COR-L47 (cell line): ENCODE measurements at places on chromosomes 6 and 20.

DNA sequence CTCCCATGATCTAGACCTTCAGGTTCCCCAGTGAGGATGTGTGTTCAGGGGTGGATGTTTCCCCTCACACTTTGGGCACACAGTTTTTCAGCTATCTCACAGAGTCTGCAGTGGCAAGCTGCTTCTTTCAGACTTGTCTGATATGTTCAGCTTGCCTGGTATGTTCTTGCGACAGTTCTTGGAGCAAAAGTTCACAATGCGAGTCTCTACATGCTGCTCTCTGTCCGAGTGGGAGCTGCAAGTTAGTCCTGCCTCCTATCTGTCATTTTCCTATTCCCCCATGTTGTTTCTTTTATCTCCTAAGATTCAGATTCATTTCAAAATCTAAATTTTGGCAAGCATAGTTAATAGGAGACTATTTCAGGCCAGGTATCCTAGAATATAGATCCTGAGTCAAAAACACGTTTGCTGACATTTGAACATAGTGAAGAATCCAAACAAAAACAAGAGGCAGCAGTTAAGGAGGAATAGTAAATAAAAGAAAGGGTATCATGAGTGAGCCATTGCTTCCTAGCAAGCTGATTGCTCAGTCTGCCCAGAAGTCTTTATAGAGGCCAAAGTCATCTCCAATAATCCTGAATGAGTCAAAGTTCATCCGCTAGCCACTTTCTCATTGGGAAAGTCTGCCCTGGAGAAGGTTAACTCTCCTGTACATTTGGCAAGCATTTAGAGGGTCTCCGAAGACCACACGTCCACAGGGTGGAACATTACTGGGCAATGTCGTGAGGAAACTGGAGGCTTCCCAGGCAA, 140.2 kb upstream of the MOCS1 start:
- DNase-seq = no peak

- DNase-seq = no peak
Observed at GRCh38 chr6:112899541-112899940, 552.4 kb downstream of the RFPL4B start.

DNA sequence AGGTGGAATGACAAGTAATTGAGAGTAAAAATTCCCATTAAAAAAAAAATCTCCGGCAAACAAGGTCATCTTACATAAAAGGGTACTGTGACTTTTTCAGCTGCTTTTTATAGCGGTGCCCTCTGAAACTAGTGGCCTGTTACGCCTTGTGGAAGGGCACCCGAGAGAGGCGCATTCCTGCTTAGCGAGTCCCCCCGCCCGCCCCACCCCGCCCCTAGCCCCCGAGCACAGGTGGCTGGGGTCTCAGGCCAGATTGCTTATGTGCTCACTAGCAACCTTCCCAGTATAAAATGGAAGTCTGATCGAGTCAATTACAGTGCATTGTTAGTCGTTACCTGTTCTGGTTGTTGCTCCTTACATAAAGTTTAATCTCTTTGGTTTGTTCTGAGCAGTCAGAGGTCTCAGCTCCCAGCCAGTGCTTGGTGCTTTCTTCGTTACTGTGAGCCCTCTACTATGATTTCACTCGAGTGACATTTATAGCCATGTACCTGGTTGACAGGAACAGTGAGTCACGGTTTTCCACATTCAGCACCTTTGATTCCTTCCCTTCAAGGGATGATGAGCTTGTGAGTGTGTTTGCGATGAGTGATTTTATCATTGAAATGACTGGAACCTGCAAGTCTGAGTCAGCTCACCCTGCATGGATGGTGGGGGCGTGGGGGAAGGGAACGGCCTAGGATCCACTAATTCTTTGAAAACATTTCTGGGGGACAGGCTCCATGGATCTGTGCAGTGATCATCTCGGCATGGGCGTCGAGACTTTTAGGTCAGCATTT, 47.6 kb downstream of the ZDHHC14 start:
- DNase-seq = no peak

GRCh38 chr6:135129136-135129856, 51.8 kb upstream of the MYB start:
- DNase-seq = no peak

DNA sequence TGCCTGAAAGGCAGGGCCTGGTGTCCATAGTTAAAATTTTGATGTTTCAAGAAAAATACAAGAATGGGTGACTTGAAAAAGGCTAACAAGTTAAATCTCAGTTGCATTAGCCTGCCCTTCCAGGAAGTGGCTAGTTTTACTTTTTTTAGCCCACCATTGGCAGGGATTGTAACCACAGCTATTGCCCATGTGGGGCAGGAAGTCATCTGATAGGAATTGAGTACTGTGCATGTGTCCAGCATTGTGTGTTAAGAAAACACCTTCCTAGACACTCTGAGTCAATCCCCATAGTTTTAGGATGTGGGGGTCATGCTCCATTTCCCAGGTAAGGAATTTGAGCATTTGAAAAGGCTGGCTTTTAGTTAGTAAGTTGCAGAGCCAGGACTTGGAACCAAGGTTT, 26.9 kb downstream of the LYRM2 start:
- no peak for DNase-seq

DNA sequence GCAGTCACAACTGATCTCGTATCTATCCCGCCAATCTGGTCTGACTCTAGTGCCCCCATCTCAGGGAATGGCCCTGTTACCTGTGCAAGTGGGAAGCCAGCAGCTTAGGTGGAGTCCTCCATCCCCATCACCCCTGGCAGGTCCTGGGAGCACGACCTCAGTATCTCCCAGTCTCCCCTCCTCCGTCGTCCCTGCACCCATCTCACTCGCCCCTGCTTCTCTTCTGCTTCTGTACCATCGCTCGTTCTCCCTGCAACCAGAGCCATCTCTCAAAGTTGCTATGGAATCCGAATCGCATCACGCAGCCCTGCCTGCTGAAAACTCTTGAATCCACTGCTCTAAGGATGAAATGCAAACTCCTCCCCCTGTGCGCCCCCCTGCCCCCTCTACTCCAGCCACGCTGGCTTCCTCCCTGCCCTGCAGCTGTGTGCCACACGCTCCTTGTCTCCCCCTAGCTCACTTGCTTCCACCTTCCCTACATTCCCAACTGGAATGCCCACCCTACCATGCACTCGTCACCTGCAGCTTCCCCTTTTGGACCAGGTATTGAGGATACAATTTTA, 64.0 kb upstream of the PTGIS start:
- no peak for DNase-seq

DNA sequence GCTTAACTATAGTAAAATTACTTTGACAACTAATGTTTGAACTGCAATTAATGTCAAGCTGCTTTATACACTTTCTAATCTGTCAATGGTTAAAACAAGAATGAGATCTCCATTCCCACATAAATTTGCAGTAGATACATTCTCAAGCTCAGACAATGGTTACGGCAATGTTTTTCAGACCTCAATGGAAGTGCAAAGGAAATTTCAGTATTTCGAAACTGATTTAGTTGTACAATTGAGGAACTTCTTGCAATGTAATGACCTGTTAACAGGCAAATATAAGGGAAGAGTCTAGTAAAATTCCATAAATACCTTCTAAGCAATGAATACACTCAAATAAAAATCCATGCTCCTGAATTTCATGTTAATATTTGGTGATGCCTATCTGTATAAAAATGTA, 94.7 kb downstream of the ADTRP start:
- no peak for DNase-seq
